ENCODE measurements at places on chromosomes 4 and X. TPM values are rescaled to one million over a fixed set of nuclear protein-coding genes. Genes with fewer than 3 reads are reported as not detected.

Gene SMPX
- 622 TPM for total RNA-seq

Gene NUDT11
- total RNA-seq = 0.10 TPM

Gene RIBC1
- total RNA-seq = 0.52 TPM

Gene PTTG2
- 1.0 TPM for total RNA-seq

Gene TEX11
- total RNA-seq = not detected
